ENCODE measurements at places on chromosomes 12 and 14. TPM values are rescaled to one million over a fixed set of nuclear protein-coding genes. Genes with fewer than 3 reads are reported as not detected.

- DNase-seq: peak; percentile 20
Observed at GRCh38 chr12:90037740-90038139, 329.1 kb upstream of the ATP2B1 start.

ELK3 gene
- 16.2 TPM for total RNA-seq

- no peak for DNase-seq
Observed at GRCh38 chr12:94819011-94819410, 168.7 kb upstream of the TMCC3 start.

DNA sequence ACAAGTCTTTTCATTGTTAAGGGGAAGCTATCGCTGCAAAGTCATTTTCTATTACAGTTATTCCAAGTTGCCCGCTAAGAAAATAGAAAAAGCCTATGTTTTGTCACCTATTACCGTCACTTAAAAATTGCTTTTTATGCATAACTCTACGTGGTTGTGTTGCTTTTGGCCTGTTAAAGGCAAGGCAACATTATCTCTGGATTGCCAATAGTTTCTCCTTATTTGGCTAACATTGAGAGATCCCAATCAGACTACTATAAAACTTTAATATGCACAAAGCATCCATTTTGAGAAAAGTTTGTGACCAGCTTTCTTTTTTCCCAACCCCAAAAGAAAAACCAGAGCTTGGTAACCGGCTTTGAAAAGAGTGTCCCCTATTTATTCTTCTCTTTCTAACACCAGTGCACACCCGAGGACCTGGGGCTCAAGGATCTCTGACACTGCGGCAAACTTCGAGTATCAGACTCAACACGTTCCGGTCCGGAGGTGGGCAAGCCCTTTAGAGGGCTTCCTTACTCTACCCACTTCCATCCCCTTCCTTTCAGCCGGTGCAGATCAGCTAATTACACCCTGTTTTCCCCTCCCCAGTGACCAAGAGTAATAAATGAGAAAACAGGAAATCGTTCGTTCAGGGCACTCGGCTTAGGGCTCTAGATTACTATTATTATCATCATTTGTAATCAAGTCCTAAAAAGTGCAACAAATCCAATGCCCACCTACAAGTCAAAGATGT is 1.2 kb downstream of the PPP1R12A start:
- peak; percentile 25 for DNase-seq

GRCh38 chr12:93184672-93185368 is 192.9 kb upstream of the NUDT4 start:
- no peak for DNase-seq

- DNase-seq: peak; percentile 92
Observed at GRCh38 chr12:113040722-113041171, 15.8 kb upstream of the DTX1 start.

KRT77 gene
- not detected for total RNA-seq
